ENCODE measurements at places on chromosomes 6 and 20.

GRCh38 chr6:154251116-154251515, 105.5 kb downstream of the IPCEF1 start:
- DNase-seq = no peak

DNA sequence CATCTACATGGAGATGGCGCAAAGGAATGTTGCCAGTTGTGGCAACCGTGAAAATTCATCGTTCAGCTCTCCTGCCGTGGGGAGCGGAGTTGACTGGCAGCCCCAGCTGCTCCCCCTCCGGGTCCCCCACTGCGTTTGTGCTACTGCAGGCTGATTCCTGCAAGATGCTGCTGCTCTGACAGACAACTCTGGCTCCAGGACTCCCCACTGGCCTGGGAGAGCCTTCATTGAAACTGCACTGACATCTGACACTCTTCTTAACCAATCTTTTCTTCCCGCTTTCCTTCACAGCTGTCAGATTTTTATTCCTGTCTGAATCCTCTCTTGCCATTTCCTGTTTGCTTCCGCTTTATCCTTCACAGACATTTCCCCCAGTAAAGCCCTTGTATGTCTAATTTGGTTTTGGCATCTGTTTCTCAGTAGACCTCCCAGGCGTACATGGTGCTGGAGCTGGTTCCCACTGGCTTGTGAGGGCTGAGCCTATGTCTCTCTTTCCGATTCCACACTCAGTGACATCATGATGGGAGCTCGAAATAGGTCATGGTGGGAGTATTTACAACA, 9.5 kb upstream of the ATRN start:
- no peak for DNase-seq

GRCh38 chr20:55258559-55258958, 746.8 kb downstream of the CBLN4 start:
- DNase-seq = no peak

- DNase-seq = no peak
These were observed 9.3 kb upstream of the TRAF3IP2 start for GRCh38 chr6:111614833-111615582.

- DNase-seq = no peak
These were observed 916 bp upstream of the SUN5 start for GRCh38 chr20:33005132-33005566.

GRCh38 chr20:15836634-15837033, 736.6 kb downstream of the KIF16B start:
- DNase-seq = no peak

DNA sequence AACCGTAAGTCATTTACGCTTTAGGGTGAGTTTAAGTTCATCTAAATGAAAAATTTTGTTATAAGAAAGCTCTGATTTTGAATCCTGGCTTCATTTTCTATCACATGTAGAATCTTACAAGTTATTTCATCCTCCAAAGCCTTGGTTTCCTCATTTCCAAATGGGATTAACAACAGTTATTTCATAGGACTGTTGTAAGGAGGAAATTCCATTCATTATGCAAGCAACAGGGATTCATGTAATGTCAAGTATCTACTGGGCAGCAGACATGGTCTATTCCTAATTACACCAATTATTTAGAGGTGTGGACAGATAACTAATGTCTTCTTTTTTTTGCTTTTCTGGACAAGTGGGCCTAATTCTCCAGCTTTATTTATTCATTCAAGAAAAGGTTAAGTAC, 154.0 kb downstream of the PDSS2 start:
- DNase-seq = no peak

GRCh38 chr6:111838749-111839484, 34.3 kb downstream of the FYN start:
- DNase-seq = no peak

- DNase-seq = no peak
These were observed 334.1 kb downstream of the COL12A1 start for GRCh38 chr6:74871757-74872156.

DNA sequence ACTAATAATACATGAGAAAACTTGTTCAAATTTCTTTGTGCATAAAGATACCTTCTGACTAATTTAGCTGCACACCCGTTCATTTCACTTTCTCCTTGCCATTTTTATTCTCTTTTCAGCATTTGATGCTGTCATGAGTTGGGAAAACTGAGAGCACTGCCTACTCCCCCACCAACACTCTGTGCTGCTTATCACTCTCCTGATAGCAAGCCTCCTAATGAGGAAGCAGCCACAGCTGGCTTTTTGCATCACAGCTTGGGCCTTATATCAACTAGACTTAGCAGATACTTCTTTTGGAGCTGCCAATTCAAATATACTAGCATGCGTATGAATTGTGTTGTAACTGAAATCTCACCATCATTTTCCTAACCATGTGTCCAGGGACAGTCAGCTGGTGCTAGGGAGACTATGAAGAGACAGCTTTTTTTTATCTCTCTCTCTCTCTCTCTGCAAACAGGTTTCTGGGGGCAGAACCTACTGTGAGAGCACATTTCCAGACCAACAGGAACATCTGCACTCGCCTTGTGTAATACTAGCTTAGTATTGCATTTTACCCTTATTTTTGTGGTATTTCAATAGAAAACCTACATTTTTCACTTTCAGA, 699.0 kb downstream of the KHDRBS2 start:
- no peak for DNase-seq

- no peak for DNase-seq
These were observed 45.5 kb downstream of the PCNA start for GRCh38 chr20:5074232-5074674.

DNA sequence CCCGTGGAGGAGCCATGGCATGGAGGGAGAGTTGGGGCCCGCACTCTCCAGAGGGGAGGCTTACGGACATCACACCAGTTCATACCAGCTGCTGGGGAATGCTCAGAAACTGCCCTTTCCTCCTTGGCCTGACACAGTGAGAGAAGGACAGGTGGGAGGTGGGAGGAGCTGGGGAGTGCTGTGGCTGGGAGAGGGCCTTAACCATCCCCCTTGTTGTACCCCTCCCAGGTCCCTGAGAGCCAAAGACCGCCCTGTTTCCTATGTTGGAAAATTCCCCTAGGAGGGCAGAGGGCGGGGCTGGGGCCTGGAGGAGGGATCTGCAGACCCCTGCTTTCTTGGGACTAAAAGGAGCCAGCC, 24.1 kb downstream of the FOXP4 start:
- no peak for DNase-seq

- DNase-seq = no peak
These were observed 473 bp upstream of the DTNBP1 start for GRCh38 chr6:15663130-15663871.

DNA sequence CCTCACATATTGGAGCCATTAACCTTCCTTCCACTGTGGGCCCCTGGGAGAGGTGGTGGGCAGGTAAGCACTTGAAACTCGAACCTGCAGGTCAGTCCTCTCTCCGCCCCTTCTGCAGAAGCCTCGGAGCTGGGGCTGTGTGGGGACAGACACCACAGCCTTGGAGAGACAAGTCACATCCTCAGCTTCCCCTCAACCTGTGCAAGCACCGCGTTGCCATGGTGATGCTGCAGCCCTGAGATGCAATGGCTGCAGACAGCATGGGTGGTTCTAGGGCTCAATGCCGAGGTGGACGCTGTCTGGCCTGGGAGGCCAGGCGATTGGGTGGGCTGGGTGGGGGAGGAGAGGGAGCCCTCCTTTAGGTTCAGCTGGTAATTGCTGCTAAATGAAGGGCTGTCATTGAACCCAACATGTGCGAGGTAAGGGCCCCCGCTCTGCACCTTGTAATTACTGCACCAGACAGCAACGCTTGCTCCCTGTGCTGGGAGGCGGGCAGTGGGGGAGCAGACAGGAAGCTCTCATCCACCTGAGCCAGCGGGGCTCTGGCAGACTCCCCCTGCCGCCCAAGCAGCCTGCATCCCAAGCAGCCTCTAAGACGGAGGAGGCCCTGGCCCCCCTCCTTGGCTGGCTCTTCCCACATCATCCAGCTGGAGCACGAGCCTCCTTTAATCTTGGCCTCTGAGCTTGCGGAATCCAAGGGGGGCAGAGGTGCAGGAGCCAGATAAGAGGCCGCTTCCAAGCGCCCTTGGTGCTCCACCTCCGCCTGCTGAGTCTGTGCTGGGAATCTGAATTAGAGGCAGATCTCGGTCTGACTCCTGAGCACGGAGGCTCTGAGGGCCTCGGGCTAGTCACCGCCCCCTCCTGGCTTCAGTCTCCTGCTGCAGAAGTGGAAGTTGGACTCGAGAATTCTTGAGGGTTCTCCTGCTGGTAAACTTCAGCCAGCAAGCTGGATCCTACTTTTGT, 39.8 kb upstream of the CDH22 start:
- no peak for DNase-seq

GRCh38 chr20:15498926-15499325, 1074.3 kb downstream of the KIF16B start:
- DNase-seq = no peak

DNA sequence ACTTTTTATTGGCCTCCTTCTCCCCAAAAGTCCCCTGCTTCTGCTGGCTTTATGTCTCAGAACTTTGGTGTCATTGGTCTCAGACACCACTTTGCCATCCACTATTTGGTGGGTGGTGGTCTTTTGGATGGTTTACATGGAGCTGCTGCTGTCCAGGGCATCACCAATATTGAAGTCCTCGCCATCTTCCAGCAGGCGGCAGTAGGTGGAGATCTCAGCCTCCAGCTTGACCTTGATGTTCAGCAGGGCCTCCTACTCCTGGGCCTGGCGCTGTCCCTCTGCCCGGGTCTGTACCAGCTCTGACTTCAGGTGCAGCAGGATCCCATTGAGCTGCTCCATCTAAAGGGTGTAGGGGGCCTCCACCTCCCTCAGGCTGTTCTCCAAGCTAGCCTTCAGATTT, 148.4 kb upstream of the FOXA2 start:
- DNase-seq = no peak

GRCh38 chr6:143400258-143401067, 50.0 kb downstream of the ADAT2 start:
- DNase-seq = no peak

DNA sequence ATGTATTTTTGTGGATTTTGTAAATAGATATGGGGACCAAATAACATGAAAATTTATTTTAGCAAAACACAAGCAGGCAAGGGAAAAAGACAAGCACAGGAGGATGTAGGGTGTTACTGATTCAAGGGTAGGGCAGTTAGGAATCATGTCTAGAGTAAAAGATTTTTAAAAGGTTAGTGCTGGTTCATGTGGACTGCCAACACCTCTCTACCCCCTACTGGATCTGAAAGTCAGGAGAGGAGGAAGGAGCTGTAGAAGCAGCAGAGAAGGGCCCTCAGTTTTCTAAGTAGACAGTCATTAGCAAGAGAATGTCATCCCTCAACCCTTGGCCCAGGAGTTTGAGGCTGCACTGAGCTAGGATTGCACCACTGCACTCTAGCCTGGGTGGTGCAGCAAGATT, 95.2 kb downstream of the RREB1 start:
- no peak for DNase-seq

DNA sequence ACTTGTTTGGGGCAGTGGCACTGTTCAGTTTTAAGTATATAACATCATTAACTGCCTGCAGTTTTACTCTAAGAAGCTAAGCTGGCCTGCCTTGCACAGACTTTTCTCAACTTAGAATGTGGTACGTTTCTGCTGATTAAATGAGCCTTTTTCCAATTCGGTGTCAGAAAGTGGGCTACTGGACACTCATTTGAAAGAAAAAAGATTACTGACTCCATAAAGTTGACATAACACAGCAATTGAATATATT, 2.1 kb downstream of the ZMYND8 start:
- no peak for DNase-seq

DNA sequence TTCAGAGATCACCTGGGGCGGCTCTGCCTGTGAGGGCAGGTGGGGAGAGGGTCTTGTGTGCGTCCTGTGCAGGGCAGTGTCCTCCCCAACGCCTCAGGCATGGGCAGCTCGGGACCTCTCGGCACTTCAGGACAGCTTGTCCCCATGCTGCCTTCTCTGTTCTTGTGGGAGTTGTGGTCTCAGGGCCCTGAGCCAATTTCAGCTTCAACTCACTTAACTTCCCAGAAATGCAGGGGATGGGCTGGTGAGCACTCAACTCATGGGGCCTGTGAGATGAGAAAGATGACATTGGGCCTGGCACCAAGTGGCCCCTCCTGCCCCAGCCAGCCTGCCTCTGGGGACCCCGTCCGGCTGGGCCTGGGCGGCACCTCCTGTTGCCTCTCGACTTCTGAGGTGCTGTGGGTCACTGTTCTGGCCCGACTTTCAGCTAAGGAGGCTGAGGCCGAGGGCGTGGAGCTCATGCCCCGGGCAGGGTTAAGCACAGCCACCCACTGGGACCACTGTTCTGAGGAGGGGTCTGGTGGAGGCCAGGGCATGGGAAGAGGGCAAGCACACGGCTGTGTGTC, 6.7 kb downstream of the RGS19 start:
- DNase-seq = no peak

GRCh38 chr6:36924131-36924530, 30.4 kb upstream of the PI16 start:
- DNase-seq = no peak

- DNase-seq = no peak
These were observed 57.5 kb downstream of the EPB41L2 start for GRCh38 chr6:131005439-131006016.

DNA sequence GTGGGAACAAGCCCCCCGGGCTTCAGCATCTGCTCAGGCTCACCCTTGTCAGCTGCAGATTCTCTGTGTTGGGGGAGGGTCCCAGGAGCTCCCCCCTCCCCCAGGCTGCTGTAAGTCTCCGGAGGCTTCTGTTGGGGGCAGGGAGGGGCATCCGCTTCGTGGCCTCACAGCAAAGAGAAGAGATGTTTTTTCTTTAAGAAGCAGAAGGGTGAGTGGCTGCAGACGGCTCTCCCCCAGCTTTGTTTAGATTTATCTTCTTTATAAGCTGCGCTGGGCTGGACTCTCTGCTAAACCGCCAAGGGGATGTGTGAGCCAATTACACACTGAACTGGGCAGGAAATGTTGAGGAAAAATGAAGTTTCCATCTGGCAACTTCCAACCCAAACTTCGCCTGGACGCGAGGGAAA, 48.7 kb upstream of the GATA5 start:
- DNase-seq = no peak

- DNase-seq = no peak
These were observed 195.7 kb downstream of the FARS2 start for GRCh38 chr6:5457041-5457440.

DNA sequence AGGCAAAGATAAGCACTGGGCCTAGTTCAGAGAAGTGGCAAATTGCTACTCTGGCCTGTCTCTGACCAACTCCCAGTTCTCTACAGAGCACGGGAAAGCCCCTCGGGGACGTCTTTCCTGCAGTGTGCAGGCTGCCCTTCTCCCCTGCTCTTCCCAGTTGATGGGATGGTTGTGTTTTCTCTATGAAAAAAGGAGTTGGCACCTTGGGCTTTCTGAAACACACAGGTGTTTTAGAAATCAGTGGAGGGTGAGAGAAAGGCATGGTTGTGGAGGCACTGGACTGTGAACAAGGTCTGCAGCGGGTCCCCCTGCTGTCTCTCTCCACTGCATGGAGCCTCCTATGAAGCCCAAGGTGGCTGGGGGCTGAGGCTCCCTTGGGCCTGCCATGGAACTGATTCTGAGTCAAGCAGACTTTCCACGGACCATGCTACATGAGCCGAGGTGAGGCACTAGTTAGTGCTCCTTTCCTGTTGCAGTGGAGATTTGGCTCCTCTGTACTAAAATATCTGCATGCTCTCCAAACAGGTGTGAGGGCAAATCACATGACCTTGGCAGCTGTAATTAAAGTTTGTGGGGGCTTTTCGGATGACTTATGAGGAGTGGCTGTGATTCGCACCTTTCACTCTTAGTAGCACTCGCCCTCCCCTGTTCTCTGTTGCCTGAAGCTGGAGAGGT, 16.3 kb downstream of the GTSF1L start:
- no peak for DNase-seq

GRCh38 chr20:40717343-40717865, 28.4 kb upstream of the MAFB start:
- DNase-seq = no peak

Data from activated CD8-positive, alpha-beta memory T cell treated with anti-CD3 and anti-CD28 coated beads for 1 hour (primary cell).